ENCODE measurements at places on chromosomes 2 and 18.
A peak's percentile ranks its signal among the peaks of the same experiment; 100 is the strongest.

DNA sequence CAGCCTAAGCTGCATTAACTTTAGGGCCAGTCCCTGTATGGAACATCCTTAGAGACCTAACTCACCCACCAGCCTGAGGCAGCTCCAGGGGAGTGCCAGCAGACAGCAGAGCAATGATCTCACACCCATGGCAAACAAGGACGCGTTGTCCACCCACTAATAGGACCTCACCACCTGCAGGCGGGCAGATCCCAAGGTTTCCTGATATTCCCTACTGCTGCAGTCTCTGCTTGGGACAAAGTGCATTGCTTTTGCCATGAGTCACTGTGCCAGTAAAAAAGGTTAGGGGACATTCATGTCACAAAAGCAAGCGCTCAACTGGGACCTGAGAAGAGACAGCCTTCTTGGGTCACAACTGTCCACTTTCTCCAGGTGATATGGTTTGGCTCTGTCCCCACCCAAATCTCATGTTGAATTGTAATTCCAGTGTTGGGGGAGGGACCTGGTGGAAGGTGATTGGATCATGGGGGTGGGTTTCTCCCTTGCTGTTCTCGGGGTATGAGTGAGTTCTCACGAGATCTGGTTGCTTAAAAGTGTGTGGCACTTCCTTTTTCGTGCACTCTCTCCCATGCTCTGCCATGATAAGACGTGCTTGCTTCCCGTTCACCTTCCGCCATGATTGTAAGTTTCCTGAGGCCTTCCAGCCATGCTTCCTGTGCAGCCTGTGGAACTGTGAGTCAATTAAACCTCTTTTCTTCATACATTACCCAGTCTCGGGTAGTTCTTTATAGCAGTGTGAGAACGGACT is 160.2 kb downstream of the MIB1 start:
- H3K36me3 ChIP-seq, result no peaks in the 10 kb centered on the region
- H3K4me1 ChIP-seq, result no peaks in the 10 kb centered on the region
- DNase-seq, result no peak
- H3K4me3 ChIP-seq, result no peak overlapping the region
- peaks cover 22% of the 10 kb centered on the region for H3K27me3 ChIP-seq

GRCh38 chr2:105416156-105416555 is 17.3 kb upstream of the FHL2 start:
- peaks cover 7% of the 10 kb centered on the region for H3K4me1 ChIP-seq
- peaks cover 48% of the 10 kb centered on the region for H3K27me3 ChIP-seq
- no peak for DNase-seq
- H3K4me3 ChIP-seq, result no peak overlapping the region
- no peak overlapping the region for H3K27ac ChIP-seq

DNA sequence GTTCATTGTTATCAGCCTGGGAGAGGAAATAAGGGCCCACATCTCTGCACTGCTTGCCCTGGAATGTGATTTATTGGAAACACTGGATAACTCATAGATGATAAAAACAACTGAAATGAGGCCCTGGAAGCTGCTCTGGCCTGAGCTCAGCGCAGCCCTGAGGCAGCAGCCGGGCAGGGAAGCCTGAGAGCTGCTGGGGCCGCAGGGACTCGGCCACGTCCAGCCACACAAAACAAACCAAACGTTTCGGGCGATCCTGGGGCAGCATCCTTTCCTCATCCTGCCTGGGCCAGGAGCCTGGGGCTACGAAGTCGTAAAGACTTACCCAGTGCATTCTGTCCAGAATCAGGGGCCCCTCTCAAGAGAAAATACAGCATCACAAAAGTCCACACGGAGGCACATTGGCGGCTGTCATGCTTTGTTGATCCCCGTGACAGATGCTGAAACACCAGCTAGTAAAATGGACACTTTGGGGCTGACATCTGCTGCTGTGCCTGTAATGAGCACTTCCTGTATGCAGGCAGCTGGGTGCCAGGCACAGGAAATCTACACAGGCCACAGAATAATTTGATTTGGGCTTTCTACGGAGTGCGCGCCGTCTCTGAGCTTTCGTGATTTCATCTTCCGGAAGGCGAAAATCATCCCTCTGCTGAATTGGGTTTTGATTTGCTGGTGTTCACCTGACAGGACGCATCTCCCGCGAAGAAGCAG is 250.6 kb downstream of the EIPR1 start:
- DNase-seq, result no peak
- peaks cover 15% of the 10 kb centered on the region for H3K4me1 ChIP-seq
- H3K27me3 ChIP-seq, result peaks cover 4% of the 10 kb centered on the region
- H3K36me3 ChIP-seq, result no peaks in the 10 kb centered on the region

DNA sequence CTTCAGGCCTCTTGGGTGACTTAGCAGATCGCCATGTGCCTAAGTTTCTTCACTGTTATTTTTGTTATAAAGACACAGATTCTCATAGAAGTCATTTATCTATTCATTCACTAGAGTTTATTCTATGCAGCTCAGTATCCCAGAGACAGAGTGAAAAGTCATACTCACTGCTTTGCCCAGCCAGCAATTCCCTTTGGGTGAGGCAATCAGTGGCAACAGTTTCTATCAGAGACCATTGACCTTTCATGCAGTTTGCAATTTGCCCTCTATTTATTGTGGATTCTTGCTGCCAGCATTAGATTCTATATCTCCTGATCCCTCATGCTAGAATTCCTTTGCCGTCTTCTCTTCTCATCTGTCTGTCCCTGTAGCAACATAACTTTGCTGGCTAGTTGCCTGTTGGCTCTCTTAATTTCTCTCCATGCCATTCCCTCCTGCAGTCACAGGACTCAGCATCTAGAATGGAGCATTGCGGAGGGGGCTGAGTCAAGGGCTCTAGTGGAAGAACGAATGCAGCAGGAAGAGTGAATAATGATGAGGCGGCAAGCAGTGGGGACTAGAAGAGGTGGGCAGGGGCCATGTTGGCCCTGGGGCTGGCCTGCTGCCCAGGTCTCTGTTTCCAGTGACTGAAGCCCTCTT is 12.2 kb downstream of the SLC9A4 start:
- peaks cover 11% of the 10 kb centered on the region for H3K4me1 ChIP-seq
- no peak overlapping the region for H3K27ac ChIP-seq
- DNase-seq, result peak; percentile 42

DNA sequence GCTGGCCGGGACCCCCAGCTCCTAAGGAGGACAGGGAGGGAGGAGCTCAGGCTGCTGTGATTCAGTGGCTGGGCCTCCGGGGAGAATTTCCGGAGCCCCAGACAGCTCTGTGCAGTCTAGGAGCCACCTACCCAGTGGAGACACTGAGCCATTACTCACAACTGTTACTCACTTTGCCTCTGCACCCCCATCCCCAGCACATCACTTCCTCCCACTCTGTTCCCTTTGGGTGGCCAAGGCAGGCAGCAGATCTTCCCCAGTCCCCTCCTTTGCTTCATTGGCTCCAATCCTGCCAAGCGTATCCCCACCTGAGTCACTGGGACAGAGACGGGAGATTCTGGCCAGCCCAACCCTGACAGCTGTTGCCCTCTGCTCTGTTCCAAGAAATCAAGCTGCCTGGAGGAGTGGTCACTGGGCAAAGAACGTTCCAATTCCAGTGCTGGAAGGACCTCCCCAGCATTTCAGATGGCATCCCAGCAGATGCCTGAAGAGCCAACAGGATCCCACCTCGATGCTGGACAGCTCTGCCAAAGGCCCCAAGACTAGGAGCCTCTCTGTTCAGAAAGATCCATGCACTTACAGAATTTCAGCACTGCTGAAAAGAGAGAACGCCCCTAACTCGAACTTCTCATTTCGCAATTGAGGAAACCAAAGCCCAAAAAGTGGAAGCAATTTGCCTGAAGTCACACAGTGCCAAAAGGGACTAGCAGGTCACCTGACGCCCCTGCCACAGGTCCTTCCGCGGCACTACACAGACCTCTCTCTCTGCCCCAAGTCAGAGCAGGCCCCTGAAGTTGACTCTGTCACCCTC is 68.3 kb downstream of the TNS1 start:
- no peak for DNase-seq
- peak overlapping the region; percentile 86 for H3K27ac ChIP-seq
- H3K27me3 ChIP-seq, result no peaks in the 10 kb centered on the region
- peak overlapping the region; percentile 24 for H3K4me3 ChIP-seq
- peaks cover 92% of the 10 kb centered on the region for H3K4me1 ChIP-seq
- no peaks in the 10 kb centered on the region for H3K36me3 ChIP-seq

GRCh38 chr2:118222672-118223421 is 134.6 kb downstream of the INSIG2 start:
- peak overlapping the region; percentile 32 for H3K4me3 ChIP-seq
- no peak for DNase-seq
- H3K36me3 ChIP-seq, result no peaks in the 10 kb centered on the region
- H3K4me1 ChIP-seq, result peaks cover 11% of the 10 kb centered on the region
- H3K27me3 ChIP-seq, result peaks cover 82% of the 10 kb centered on the region
- H3K27ac ChIP-seq, result no peak overlapping the region

GRCh38 chr2:48406116-48406515 is 123.8 kb upstream of the STON1 start:
- H3K4me3 ChIP-seq, result no peak overlapping the region
- H3K27me3 ChIP-seq, result no peaks in the 10 kb centered on the region
- no peak overlapping the region for H3K27ac ChIP-seq

DNA sequence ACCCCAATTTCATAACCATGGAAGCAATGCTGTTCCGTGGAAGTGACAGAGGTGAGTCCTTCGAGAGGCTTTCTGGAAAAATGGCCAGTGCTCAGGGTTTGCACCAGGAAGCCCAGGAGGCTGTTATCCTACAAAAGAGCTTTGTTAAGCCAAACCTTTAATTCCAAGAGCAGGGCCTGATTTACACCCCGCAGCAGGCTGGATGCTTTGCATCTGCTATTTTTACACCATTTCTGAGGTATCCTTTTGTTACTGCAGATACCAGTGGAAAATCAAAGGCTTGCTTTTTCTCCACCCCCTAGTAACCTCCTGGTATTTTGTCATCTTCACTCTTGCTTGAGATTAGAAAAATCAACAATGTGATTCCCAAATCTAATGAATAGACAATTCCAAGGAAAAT is 380.6 kb downstream of the SOX11 start:
- no peak overlapping the region for H3K4me3 ChIP-seq
- H3K36me3 ChIP-seq, result no peaks in the 10 kb centered on the region
- peaks cover 37% of the 10 kb centered on the region for H3K4me1 ChIP-seq
- H3K27ac ChIP-seq, result peak overlapping the region; percentile 84
- peaks cover 2% of the 10 kb centered on the region for H3K27me3 ChIP-seq

GRCh38 chr2:151297882-151298281 is 8.4 kb upstream of the NMI start:
- no peak overlapping the region for H3K4me3 ChIP-seq
- DNase-seq, result no peak
- no peak overlapping the region for H3K27ac ChIP-seq
- peaks cover 8% of the 10 kb centered on the region for H3K4me1 ChIP-seq
- no peaks in the 10 kb centered on the region for H3K27me3 ChIP-seq

DNA sequence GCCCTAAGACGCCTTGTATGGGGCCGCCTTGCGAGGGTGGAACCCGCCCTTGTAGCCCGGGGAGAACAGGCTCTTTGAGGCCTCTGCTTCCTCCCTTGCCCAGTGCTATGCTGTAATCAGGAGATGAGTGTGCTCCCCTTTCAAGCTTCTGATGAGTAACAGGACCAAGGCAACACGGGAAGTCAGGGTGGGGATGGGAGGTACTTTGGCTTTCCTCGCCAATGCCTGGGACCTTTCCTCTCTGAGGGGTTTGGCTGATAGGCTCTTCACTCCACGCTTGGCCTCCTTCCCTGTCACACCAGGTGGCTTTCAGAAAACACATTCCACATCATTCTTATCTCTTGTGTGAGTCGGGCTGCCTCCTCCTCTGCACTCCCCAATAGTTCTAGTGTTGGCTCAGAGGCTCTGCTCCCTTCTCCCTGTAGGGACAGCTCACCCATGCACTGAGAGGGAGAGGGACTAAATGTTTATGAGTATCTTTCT is 223.7 kb upstream of the TRIB2 start:
- H3K4me3 ChIP-seq, result no peak overlapping the region
- H3K4me1 ChIP-seq, result peaks cover 18% of the 10 kb centered on the region
- H3K27ac ChIP-seq, result no peak overlapping the region
- no peaks in the 10 kb centered on the region for H3K36me3 ChIP-seq

DNA sequence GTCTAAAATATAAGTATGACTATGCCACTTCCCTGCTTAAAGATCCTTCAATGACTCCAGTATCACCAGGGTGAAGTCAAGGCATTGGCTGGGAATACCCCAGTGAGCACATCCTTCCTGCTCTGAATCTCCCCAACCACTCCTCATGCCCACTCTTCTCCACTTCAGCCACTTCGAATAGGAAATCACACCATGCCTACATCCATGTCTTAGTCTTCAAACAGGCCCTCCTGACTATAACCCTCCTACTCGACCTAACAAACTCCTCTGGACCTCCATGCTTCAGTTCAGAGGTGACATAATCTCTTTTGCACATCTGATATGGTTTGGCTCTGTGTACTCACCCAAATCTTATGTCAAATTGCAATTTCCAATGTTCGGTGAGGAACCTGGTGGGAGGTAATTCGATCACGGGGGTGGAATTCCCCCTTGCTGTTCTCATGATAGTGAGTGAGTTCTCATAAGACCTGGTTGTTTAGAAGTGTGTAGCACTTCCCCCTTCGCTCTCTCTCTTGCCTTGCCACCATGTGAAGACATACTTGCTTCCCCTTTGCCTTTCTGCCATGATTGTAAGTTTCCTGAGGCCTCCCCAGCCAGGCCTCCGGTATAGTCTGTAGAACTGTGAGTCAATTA is 87.8 kb upstream of the TFCP2L1 start:
- peaks cover 62% of the 10 kb centered on the region for H3K36me3 ChIP-seq
- H3K4me3 ChIP-seq, result no peak overlapping the region
- no peaks in the 10 kb centered on the region for H3K27me3 ChIP-seq
- H3K4me1 ChIP-seq, result peaks cover 10% of the 10 kb centered on the region
- no peak for DNase-seq

- no peaks in the 10 kb centered on the region for H3K27me3 ChIP-seq
- no peaks in the 10 kb centered on the region for H3K36me3 ChIP-seq
- peak overlapping the region; percentile 32 for H3K27ac ChIP-seq
- DNase-seq, result no peak
Measured at GRCh38 chr2:71460595-71461303, 7.4 kb downstream of the DYSF start.

- DNase-seq, result no peak
- peaks cover 54% of the 10 kb centered on the region for H3K36me3 ChIP-seq
- H3K27me3 ChIP-seq, result no peaks in the 10 kb centered on the region
- no peak overlapping the region for H3K27ac ChIP-seq
- H3K4me1 ChIP-seq, result no peaks in the 10 kb centered on the region
Measured at GRCh38 chr18:8389391-8390340, 219.6 kb upstream of the RAB12 start.

GRCh38 chr18:51154431-51155063 is 42.9 kb downstream of the MEX3C start:
- H3K27me3 ChIP-seq, result no peaks in the 10 kb centered on the region
- no peak overlapping the region for H3K4me3 ChIP-seq
- DNase-seq, result no peak
- H3K27ac ChIP-seq, result no peak overlapping the region

DNA sequence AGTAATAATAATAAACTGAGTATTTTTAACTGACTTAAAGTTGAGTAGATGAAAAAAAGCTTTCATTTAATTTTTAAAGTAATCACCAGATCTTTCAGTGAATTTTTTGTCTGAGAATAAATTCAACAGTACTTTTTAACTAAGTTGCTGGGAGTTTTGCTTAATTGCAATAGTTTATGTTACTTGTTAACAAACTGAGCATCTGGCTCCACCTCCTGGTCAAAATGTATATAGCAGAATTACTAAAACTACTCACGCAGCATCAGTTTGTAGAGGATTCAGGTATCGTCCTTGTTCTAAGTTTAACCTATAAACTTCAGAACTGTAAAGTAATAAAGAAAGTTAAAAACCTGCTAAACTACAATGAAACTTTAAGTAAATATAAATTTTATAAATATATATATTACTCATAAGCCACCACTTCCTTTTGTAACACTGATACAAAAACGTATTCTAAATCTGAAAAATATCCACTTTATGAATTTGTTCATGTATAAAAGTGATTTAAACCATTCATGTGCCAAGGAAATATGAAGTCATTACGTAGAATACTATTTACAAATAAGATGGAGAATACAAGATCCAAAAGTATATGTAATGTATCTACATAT is 21.3 kb downstream of the NOL10 start:
- peaks cover 20% of the 10 kb centered on the region for H3K36me3 ChIP-seq
